ENCODE measurements at places on chromosomes 12 and 14. TPM values are rescaled to one million over a fixed set of nuclear protein-coding genes. Genes with fewer than 3 reads are reported as not detected.

Gene B4GALNT1
- 14.1 TPM for total RNA-seq

Gene OLR1
- total RNA-seq = not detected

Gene OXA1L
- total RNA-seq = 151 TPM

Gene CCDC197
- total RNA-seq = 0.71 TPM

Gene PRB2
- not detected for total RNA-seq

Gene LRCOL1
- total RNA-seq = not detected

Gene TCTN2
- 1.4 TPM for total RNA-seq

Measured in psoas muscle (tissue), 8 donors.